ENCODE measurements at places on chromosomes 2 and 18.
A peak's percentile ranks its signal among the peaks of the same experiment; 100 is the strongest.

DNA sequence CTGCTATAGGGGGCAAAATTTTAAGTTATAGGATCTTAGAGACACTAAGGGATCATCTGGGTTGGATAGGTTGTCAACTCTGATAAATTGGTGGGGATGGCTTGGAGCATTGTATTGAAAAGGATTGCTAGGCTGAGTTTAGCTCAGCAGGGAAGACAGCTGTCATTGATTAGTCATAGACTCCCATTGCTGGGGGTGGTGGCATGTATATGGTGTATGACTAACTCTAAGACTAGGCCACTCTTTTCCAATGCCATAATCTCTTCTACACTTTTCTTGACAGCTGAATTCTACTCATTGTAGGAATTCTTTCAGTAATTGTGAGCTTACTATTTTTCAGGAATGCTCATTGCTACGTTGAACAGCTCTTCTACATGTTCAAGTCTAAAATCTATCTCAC lies 81.3 kb upstream of the PELI1 start:
- no peak for DNase-seq

- DNase-seq: peak; percentile 56
Measured at GRCh38 chr18:26089293-26090129, 902 bp downstream of the SS18 start.

- DNase-seq: no peak
Measured at GRCh38 chr2:36586672-36587071, 11.3 kb downstream of the FEZ2 start.

- DNase-seq: peak; percentile 78
Measured at GRCh38 chr2:112614201-112614840, 29.9 kb downstream of the CHCHD5 start.

- no peak for DNase-seq
Measured at GRCh38 chr18:8719192-8719591, 13.8 kb downstream of the MTCL1 start.

GRCh38 chr2:60335533-60336237 lies 217.8 kb downstream of the BCL11A start:
- peak; percentile 51 for DNase-seq

DNA sequence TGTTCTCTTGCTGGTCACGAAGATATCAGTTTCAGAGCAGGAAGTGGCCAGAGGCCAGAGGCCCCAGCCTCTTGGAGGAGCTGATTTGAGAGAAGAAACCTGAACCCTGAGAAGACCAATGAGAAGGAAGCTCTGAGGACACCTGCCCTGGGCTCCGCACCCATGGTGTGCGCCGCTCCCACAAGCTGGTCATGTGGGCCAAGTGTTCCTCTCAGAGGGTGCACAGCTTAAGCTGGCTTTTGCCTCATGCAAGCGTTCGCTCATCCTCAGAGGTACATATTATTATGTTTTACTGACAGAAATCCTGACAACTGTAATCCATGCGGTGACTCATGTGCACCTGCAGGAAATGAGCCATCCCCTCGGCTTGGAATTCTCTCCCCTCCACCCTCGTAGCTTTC lies 316.1 kb upstream of the MYT1L start:
- DNase-seq: no peak

DNA sequence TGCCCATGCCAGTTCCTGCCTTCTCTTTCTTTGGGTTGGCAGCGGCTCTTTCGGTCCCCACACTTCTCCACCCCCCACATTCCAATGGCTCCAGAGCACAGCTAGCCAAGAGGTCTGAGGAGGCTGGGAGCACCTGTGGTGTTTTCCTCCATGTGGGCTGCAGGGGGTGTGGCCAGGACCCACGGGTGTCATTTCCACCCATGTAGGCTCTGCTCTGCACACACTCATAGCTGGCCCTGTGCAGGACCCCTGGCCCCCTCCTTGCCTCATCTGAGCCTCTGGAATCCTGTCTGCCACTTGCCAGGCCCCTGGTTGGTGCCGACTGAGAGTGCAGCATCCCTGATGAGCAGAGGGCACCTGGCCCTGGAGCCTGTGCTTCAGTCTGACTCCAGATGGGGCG lies 46.3 kb downstream of the DYSF start:
- DNase-seq: no peak

DNA sequence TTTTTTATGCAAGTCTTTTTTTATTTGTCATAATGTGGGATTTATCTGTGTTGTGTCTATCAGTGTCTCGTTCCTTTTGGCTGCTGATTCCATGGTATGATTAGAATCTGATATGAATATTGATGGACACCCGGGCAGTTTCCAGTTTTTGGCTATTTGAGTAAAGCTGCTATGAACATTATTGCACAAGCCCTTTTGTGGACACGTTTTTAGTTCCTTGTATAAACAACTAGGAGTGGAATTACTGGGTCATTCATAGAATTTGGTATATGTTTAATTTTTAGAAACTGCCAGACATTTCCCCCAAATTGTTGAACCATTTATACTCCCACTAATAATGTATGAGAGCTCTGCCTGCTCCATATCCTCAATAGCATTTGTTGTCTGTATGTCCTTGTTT lies 26.6 kb downstream of the HK2 start:
- DNase-seq: no peak

- DNase-seq: no peak
Measured at GRCh38 chr2:233100192-233100998, 40.3 kb downstream of the INPP5D start.

DNA sequence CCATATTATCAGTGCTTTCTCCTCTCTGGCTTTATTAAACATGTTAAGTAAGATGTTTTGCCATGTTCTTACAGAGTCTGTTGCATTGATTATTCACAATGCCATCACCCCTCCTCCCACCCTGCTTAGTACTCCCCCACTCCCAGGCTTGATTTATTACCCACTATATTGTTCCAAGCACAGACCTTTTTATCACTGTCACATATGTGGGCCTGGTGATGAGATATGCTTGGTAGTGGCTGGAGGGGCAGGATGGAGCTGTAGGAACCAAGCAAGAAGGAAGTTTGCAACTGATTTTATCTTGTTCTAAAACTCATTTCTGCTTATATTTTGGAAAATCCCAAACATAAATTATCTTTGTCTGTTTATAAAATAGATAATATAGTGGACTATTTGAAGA lies 748.2 kb upstream of the CELF4 start:
- DNase-seq: no peak

DNA sequence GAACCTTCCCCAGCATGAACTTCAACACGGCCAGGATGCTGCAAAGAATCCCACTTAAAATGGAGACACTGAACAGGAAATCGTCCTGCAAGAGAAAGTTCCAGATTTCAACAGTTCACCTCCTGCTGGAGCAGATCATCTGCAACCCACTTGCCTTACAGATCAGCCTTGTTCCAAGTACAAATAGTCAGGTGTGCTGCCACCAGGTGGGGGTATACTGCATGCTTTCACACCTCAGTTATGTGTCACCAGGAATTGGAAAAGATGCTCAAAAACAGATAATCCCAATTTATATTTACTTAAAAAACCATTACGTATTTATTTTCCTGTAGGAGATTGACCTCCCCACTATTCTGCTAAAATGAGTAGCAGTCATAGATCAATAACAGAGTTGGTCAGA lies 212.3 kb downstream of the MGAT5 start:
- peak; percentile 20 for DNase-seq

DNA sequence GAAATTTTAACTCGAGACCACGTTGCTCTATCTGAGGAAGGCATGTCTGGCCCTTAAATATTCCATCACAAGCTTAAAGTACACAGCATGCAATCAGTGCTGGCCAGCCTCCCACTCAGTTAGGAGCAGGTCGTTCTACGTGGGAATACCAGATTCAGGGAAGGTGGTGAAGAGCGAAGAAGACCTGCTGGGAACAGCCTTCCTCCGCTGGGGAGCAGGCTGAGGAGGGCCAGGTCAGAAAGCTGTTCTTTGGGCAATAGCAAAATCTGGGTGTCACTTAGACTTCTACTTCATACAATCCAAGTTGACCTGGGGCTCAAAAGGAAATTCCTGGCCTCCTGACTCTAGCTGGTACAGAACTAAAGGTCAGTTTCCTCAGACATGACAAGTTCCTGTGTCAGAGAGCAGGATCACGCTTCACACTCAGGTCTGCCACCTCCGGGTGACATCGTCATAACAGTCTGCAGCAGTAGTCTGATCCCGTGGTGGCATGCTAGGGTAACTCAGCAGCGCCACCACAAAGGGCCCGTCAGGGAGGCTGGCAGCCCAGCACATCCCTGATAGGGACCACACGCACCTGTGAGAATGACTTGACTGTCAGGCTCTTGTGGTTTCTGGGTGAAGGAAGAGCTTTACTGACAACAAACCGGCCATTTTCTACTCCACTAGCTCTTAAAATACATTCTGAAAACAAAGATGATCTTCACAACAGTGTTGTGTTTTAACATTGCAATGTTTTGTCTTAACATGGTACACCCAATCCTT lies 35.2 kb upstream of the NAPG start:
- peak; percentile 70 for DNase-seq

GRCh38 chr2:132633635-132634034 lies 36.4 kb downstream of the LYPD1 start:
- no peak for DNase-seq

DNA sequence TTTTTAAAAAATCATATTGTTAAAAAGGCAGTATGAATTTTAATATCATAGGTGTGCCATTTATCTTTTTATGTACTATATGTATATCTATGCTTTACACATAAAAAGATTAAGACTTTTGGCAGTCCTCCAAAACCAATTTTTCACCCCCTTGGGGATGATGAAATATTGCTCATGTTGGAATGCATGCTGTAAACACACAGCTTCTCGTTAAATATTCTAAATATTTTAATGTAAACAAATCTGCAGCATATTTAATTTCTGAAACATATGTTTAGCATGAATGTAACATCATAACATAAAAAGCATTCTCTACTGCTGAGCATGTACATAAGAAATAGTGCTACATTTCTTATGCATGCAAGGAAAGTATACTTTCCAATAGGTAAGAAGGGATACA lies 484.3 kb upstream of the LRATD1 start:
- no peak for DNase-seq

GRCh38 chr2:180385601-180386201 lies 378.6 kb upstream of the CWC22 start:
- no peak for DNase-seq

DNA sequence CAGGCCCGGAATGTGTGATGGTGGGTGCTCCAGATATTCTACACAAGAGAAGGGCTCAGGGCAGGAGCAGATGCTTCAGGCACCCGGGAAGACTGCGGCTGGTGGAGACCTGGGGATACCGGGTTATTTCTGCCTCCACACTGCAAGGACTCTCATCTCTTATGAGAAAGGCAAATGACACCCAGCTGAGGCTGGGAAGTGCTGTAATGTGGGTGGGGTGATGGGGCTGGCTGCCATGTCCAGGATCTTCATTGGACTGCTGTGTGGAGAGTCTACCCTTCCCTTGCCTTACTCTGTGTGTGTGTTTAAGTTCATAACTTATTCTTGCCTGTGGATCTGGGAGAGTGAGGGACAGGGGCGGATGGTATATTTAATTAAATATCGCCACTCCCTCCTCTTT lies 124.1 kb downstream of the KLHL29 start:
- DNase-seq: no peak

DNA sequence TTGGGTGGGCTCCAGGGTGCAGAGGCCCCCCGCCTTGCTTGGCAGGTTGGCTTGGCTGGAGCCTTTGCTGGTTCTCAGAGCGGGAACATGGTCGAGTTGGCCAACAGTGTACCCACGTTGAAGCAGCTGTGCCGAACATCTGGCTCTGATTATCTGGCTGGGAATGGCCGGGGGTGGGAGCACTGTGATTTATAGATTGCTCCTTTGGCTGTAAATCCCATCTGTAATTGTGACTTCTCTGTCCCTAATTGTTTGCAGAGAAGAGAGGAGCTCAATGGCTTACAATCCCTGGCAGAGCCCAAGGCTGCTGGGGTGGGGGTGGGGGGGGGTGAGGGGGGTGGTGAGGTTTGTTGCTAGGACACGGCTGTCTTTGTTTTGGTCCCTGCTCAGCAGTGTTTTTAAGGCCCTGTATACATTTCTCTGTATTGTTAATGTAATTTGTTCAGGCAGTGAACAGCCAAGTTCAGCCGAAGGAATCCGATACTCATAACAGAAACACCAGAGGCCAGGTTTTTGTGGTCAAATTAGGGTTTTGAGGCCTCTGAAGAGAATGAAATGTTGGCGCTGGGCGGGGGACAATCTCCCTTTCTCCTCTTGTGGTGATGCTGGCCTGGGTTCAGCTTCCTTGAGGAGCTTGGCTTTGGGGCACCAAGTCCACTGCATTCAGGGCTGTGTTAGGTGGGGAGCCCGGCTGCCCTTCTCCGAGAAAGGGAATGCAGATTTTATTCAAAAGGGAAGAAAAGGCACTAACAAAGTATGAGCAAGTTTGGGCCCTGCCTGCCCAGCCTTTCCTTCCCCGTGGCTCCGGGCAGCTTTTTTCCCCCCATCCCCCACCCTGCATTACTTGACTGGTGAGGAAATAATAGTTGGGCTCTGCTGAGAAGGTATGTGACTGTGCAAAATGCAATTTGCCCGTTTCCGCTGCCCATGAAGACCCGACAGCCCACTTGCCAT lies 82.5 kb downstream of the TCF7L1 start:
- DNase-seq: no peak

DNA sequence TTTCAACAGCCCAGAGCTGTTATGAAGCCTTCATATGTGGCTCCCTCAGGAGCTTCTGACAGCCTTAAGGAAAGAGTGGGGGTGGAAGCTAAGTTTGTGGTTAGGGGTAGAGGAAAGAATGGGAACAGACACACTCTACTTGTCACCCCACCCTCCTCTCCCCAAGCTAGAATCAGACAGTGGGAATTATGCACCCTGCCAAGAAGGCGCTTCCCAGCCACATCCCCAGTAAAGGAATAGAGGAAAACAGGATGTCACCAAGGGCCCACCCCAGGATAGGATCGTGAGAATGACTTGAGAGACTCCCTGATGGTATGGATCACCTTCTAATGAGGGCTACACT lies 32.4 kb upstream of the EML4 start:
- no peak for DNase-seq

DNA sequence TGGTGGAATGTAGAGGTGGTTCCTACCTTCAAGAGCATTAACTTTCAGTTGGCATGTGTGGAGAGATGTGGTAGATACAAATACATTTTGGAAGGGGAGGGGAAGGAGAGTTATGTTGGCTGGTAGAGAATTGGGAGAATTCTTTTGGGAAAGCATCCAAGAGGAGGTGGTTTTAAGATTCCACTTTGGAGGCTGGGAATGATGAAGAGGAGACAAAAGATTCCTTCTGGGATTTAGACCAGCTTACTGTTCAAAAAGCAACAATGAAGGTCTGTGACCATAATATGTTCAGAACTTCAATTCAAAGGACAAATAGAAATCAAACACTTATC lies 120.8 kb upstream of the FOSL2 start:
- no peak for DNase-seq

GRCh38 chr2:221635949-221636348 lies 63.8 kb upstream of the EPHA4 start:
- peak; percentile 20 for DNase-seq

All from NCI-H526 (cell line).